CD4-positive, CD25-positive, alpha-beta regulatory T cell (primary cell): ENCODE measurements at places on chromosomes 7 and 10.

- DNase-seq, result no peak
Measured at GRCh38 chr7:132402751-132403245, 173.5 kb downstream of the PLXNA4 start.

- DNase-seq, result no peak
Measured at GRCh38 chr7:25122373-25122772, 2.7 kb downstream of the CYCS start.

DNA sequence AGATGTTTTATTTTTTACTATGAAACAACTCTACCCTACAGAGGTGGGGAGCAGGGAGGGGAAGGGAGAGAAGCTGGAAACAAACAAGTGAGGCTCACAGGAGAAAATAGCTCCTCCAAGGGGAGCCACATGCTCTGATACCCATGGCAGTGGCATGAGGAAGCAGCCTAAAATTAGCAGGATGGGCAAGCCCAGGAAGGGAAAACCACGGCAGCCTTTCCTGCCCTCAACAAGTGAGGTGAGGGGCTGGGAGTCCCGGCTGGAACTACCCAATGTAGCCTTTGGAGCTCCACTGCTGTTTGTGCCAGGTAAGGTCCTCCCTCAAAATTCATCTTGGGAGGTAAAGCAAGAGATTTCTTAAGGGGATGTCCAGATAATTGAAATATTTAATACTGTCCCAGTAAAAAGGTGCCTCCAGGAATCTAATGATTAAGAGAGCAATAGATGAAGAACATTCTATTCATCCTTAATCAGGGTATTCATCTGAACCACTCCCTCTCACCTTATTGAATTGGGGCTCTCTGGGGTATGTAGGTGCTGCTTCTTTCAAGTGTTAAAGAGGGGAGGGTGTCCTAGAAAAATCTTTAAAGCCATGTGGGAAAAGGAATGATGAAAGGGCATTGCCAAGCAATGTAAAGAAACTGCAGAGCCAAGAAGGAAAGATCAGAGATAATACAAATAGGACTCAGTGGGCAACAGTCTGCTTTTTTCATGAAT lies 12.8 kb upstream of the HERC4 start:
- DNase-seq, result no peak

DNA sequence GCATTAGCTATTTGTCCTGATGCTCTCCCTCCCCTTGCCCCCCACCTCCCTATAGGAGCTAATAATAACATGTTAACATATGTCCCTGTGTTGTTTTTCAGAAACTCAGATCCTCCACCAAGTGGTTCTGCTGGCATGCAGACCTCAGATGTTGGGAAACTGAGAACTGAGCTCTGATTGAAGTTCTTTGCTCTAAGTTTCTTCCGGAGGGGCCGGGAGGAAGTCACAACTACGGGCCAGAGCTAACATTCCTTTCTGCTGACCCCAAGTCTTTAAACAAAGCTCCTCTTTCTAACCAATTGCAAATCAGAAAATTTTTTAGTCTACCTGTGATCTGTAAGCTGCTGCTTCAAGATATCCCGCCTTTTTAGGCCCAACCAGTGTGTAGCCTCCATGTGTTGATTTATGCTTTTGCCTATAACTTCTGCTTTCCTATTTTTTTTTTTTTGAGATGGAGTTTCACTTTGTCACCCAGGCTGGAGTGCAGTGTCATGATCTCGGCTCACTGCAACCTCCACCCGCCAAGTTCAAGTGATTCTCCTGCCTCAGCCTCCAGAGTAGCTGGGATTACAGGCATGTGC lies 66.6 kb downstream of the LYZL1 start:
- DNase-seq, result no peak

DNA sequence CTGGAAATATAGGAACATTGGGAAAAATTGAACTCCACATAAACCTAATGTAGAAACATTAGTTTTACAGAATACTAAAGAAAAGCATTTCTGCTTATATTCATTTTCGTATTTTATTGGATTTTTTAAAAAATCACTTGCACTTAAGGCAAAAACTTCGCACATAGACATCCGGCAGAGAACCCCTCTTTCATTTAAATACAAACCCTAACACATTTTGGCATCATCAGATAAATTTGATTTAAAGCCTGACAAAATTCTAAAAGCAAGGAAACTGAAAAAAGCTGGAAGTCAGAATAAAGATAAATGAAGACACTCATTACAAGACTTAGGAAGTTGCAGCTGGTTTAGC lies 396 bp upstream of the EXOC4 start:
- no peak for DNase-seq

GRCh38 chr7:115968596-115968995 lies 62.0 kb downstream of the TFEC start:
- no peak for DNase-seq

- DNase-seq, result no peak
Measured at GRCh38 chr10:100653957-100654781, 91.2 kb upstream of the PAX2 start.

- no peak for DNase-seq
Measured at GRCh38 chr10:33524966-33525365, 190.5 kb upstream of the NRP1 start.

DNA sequence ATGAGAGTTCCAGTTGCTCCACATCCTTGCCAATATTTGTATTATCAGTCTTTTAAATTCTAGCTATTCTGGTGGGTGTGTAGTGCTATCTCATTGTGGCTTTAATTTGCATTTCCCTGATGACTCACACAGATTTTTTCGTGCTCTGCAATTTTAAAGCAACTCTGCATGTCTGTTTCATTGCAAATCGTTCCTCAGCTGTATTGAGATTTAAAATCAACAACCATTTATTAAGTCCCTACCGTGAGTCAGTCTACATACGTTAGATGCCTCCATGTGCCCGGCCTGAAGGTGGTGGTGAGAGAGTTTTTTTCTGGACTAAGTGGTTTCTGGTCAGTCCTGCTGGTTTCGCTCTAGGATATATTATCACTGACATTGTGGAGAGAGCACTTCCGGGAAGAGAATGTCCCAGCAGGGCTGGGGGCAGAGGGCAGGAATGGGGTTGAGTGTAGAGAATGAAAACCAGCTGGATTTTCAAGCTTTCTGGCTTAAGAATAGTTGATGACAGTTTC lies 8.4 kb upstream of the HYCC1 start:
- no peak for DNase-seq

DNA sequence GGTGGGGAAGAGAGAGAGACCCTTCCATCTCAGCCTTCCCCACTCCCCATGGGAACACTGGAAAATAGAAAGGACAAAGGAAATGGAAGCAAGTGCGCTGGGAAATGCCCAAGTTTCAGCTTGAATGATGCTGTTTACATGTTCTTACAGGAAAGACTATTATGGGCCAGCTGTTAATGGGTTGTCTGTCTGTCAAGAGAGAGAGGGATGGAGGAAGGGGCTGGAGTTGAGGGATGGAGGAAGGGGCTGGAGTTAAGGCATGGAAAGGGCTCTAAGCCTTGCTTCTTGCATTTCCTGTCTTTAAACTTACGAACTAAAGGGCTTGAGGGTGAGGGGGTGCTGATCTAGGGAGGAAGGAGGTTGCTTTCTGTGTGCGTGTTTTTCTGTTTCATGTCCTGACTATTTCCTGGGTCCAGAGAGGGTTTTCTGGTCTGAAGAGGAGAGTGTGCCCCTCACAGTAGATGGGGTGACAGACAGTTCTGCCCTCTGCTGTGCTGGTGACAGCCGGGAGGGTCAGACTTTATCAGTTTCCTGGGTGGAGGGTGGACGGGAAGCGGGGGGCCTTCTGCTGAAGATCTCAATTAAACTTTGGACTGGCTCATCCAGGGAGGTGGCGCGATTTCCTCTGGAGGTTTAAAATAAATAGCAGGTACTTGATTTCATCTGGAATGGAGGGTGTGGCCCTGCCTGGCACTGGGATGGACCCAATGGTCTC lies 30.5 kb downstream of the GRK5 start:
- no peak for DNase-seq

- no peak for DNase-seq
Measured at GRCh38 chr7:156662277-156662676, 21.7 kb downstream of the RNF32 start.

DNA sequence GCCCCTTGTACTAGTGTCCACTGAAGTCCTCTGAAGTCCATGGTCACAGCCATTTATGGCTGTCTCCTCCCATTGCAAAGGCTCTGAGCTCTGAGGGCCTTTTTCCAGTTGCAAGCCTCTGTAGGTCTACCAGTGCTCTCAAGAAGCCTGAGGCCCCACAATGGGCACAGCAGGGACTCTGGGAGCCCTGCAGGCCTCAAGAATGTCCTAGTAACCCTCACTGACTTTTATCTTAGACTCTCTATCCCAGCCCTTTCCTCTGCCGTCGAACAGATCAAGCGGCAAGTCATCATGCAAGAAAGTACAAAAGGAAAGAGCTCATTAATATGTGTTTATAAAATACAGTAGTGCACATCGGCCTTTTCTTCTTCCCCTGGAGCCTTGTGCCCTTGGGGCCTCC lies 23.4 kb downstream of the VWA2 start:
- no peak for DNase-seq

- DNase-seq, result no peak
Measured at GRCh38 chr7:69656890-69657289, 58.6 kb downstream of the AUTS2 start.

DNA sequence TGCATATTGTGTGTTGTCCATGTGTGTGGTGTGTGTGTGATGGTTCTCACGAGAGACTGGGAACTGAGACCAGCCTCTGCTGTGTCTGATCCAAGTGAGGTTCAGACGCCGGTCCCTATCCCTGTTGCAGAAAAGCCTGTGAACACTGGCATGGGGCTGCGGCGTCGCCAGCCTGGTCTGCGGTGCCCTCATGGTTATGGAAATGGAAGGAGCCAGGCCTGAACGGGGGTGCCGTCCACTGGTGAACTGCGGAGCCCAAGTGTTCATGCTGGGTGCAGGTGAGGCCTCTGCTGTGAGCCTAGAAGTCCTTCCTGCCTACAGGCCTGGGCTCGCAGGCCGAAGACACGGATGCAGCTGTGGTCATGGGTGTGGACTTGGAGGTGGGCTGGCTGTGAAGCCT lies 18.7 kb upstream of the NCAPG2 start:
- DNase-seq, result no peak

GRCh38 chr7:26447116-26447515 lies 155.5 kb downstream of the SNX10 start:
- DNase-seq, result no peak

DNA sequence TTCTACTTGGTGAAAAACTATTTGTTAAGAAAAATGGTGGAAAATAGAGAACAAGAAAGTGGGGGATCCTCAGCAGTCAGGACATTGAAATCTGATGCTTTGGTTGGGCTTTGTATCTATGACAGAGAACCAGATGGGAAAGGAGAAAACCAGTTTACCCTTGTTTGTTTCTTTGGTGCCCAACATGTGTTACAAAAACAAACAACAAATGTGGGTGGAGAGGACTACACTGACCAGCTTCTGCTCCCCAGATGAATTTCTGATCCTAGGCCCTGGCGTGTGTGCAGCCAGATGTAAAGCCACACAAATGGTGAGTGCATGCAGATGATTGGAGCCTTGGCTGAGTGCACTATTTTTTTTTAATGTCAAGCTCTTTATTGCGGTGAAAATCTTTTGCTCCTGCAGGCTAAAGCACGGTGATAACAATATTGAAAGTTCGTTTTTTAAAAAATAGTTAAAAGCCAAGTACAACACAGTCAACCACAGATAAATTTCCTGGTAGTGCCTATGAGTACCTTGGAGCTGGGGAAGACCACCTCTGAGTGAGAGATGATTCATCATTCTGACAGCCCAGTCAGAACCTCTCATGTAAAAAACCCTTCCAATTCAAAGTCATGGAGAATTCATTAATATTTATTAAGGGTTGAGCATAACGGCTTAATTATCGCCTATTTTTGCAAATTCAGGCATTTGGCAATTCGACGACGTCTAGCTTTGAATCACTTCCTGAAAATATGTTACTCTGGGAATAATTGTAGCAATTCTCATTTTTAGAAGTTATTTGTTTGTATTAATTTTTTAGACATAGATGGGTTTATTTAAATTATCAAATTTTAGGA lies 163.7 kb downstream of the AGMO start:
- DNase-seq, result no peak

GRCh38 chr7:77710861-77711260 lies 14.6 kb downstream of the RSBN1L start:
- DNase-seq, result no peak

DNA sequence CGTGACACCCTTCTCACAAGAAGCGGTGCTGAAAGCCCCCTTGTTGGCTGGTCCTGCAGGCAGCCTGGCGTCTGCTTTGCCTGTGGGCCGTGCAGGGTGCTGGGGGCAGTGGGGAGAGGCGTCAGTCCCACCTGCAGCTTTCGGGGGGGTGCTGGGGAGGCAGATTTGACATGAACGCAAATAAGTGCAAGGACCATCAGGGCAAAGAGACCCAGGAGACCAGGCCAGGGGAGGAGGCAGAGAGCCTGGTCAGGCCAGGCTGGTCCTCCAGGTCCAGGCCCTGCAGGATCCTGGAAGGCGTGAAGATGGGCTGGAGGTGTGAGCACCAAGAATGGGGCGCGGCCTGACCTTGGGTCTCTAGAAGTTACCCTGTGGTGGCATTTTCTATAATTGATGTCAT lies 81.6 kb downstream of the MGMT start:
- no peak for DNase-seq

- no peak for DNase-seq
Measured at GRCh38 chr7:4642468-4643203, 39.5 kb upstream of the FOXK1 start.

DNA sequence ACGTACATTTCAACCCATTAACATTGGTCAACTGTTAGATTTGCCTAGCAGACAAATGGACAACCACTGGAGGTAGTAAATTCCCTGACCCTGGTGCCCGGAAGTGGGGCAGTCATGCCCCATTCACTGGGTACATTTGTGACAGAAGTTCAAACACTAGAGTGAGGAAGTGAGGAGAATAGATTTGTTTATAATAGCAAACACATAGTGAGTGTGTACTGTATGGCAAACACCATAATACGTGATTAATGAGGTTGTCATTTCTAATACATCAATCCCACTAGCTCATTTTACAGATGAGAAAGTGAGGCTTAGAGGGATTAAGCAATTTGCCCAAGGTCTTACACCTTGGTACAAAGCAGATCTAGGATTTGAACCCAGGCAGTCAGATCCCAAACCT lies 181.9 kb upstream of the MKLN1 start:
- no peak for DNase-seq

- no peak for DNase-seq
Measured at GRCh38 chr10:19654576-19654975, 161.7 kb upstream of the PLXDC2 start.

GRCh38 chr10:88390041-88390440 lies 193.1 kb downstream of the RNLS start:
- no peak for DNase-seq

- DNase-seq, result no peak
Measured at GRCh38 chr7:31327071-31327470, 13.5 kb downstream of the NEUROD6 start.

DNA sequence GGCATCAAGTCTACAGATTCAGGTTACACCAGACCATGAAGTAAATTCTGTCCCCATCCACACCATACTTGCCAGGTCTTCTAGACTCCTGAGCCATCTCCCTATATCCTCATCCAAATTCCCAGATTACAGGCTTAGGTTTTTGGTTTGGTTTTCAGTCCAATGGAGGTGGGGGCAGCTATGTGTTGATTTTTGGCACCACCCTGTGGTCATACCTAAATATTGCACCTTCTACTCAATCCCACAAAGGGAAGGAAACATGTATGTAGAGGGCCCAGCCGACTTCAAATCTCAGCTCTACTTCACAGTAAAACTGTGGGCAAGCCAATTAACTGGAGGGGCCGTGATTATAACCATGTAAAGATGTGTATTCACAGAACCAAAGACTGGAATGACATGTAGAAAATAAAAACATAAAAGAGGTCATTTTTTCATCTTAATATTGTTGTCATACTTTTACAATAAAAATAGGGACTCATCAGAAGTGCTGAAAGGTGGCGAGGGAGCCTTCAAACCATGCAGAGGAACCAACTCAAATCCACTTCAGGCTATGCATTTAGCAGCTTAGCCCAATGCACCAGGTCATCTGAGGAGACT lies 19.8 kb downstream of the ERCC6 start:
- DNase-seq, result no peak

- DNase-seq, result no peak
Measured at GRCh38 chr10:89085153-89085552, 94.6 kb downstream of the FAS start.
